ENCODE measurements at places on chromosomes 2 and 18.

GRCh38 chr18:45522371-45522770, 92.9 kb upstream of the SLC14A2 start:
- no peak for DNase-seq

DNA sequence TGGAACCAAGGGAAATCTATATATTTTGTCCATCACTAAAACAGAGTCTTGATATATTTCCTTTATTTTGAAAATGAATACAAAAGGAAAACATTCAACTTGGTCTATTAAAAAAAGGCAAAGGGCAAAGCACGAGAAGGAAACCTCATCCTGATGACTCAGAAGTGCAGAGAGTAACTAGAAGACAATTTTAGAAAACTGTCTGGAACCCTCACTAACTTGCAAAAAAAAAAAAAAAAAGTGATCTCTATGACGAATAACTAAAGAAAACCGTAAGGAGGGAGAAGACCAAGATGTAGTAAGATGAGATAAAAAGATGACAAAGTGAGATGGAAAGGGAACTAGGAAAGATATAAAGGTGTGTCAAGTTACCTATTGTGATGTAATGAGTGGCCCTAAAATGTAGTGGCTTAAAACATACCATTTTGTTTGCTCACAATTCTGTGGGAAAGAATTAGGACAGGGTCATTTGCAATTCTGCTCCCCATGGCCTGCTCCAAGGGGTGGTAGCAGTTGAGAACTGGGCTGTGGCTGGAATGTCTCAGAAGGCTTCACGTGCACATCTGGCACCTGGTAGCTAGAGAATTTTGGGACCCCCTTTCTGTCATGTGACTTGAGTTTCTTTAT, 303.0 kb downstream of the DYSF start:
- no peak for DNase-seq

DNA sequence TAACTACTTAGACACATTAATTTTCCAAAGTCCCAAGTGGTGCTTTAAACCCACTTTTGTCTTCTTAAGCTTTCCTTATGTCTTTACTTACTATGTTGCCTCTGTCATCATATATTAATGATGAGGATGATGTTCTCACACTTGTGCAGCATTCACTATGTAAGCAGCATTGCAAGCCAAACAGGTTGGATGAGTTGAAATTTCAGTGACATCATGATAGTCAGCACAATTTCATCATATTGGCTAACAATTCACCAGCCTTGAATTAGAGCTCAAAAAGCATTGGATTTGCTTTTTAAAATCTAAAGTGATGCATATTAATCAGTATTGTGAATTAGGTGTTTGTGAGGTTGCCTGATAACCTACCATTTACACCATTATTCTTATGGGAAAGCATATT, 7.7 kb downstream of the APLF start:
- DNase-seq, result no peak

- DNase-seq, result no peak
Observed at GRCh38 chr18:76943542-76944339, 121.4 kb downstream of the ZNF236 start.

- DNase-seq, result no peak
Observed at GRCh38 chr2:101758001-101758400, 60.5 kb downstream of the MAP4K4 start.

DNA sequence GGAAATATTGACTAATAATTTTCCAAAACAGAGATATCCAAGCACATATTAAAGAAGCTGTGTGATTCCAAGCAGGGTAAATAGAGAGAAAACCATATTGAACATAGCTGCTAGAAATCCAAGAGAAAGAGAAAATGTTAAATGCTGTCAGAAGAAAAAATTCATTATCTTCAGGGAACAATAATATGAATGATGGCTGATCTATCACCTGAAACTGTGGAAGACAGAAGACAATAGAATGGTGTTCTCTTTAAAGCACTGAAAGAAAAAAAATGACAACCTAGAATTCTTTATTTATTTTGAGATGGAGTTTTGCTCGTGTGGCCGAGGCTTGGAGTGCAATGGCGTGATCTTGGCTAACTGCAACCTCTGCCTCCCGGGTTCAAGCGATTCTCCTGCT, 17.3 kb downstream of the PPP1CB start:
- no peak for DNase-seq

GRCh38 chr2:240249423-240250149, 109.1 kb upstream of the OTOS start:
- no peak for DNase-seq

GRCh38 chr18:6109743-6110142, 214.4 kb upstream of the TMEM200C start:
- no peak for DNase-seq

GRCh38 chr2:205738117-205738968, 56.0 kb downstream of the NRP2 start:
- no peak for DNase-seq

DNA sequence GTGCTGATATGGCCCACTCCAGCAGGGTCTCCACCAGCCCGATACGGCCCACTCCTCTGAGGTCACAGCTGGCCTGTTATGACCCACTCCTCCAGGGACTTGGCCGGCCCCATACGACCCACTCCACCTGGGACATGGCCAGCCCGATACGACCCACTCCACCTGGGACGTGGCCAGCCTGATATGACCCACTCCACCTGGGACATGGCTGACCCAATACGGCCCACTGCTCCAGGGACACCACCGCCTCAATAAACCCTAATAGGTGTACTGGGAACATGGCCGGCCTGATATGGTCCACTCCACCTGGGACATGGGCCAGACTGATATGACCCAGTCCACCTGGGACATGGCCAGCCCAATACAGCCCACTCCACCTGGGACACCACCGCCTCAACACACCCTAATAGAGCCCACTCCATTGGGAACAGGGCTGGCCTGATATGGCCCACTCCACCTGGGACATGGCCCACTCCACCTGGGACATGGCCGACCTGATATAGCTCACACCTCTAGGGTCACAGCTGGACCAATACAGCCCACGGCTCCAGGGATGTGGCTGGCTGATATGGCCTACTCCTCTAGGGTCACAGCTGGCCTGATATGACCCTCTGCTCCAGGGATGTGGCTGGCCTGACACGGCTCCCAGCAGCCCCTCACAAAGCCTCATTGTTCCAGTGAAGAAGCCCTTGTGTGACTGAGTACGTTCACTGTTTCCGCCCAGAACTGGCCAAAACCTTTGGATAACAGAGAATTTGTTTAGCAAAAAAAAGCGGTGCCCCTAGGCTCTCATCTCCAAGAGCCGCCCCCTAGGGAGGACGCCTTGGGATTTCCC, 245.6 kb downstream of the HDAC4 start:
- DNase-seq, result no peak

DNA sequence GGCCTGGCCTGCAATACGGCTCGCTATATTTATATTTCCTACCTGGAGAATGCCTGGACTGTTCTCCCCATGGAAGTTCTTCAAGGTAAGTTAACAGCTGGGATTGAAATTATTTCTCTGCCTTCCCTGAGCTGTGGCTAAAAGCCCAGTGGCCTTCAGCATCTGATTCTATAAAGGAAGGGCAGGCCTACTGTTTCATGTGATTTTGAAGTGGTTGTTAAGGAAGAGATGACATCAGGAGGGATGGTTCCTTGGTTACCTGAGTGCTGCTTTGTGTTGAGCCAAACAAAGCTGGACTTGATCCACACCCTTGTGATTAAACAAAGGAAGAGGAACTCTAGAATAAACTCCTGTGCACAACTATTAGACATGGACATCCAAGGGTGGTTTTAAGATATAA, 61.6 kb downstream of the MFSD6 start:
- DNase-seq, result peak; percentile 17

DNA sequence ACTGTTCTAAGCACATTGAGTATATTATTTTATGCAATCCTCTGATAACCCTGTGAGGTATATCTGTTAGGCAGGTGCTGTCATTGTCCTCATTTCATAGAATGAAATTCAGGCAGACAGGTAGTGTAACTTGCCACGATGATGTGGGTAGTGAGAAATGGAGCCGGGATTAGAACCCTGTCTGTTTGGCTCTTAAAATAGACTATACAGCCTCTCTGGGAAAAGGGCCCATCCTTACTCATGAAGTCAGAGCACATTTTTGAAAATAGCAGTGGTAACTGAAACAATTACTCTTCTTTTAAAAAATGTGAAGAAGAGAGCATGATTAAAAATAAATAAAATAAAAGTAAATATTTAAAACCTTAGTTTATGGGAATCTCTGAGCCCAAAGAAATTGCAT, 23.0 kb downstream of the FAM171B start:
- DNase-seq, result no peak

- no peak for DNase-seq
Observed at GRCh38 chr18:6543330-6543908, 128.7 kb upstream of the L3MBTL4 start.

- DNase-seq, result no peak
Observed at GRCh38 chr2:101512993-101513392, 38.1 kb upstream of the RFX8 start.

GRCh38 chr2:45806563-45807358, 155.3 kb downstream of the PRKCE start:
- DNase-seq, result no peak

DNA sequence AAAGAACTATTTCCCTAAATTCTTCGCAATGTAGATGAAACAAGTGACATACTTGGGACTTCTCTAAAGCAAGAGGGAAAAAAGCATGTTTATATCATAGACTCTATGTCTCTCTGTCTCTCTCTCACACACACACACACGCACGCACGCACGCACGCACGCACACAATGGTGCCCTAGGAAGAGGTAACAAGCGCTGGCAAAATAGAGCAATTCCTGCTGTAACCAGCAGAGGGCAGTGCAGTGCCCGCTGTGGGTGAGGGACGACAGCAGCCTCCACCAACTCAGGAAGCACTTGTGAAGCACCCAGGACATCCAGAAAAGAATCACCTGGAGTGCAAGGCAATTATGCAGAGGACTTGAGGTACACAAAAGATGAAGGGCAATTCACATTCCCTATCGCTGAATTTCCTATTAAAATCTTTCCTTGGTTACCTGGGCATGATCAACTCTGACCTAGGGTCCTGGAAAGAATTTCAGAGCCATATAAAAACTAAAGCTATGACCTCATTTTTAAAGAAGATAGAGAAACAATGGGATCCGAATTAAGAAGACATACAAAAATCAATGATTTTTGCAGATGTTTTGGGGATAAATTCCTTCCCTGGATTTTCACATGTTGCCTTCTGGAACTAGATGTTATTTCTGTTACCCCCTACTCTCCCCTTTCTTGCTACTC, 166.4 kb downstream of the PDE11A start:
- peak; percentile 21 for DNase-seq

- DNase-seq, result peak; percentile 80
Observed at GRCh38 chr2:112749755-112750559, 14.5 kb downstream of the CKAP2L start.

DNA sequence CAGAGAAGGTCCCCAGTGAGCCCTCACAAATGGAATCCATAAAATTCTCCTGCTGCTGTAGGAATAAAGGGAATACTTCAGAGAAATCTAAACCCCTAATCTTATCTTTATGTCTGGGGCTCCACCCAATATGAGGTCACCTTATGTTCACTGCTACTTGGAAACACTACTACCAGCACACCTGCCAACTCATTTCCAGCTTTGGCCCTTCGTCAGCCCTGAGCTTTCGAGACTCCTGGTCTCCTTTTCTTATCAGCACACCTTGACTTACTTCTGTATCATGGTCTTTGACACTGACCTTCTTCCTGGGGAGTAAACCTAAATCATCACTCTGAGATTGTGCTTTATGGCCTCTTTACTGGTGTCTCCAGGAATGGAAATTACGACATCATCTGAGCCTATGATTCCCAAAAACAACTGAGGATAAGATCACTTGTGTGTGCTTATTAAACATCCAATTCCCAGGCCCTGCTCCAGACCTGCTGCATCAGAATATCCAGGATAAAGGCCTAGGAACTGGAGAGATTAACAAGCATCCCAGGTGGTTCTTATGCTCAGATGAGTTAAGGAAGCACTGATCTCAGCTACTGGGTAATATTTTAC, 22.2 kb upstream of the ASNSD1 start:
- no peak for DNase-seq

DNA sequence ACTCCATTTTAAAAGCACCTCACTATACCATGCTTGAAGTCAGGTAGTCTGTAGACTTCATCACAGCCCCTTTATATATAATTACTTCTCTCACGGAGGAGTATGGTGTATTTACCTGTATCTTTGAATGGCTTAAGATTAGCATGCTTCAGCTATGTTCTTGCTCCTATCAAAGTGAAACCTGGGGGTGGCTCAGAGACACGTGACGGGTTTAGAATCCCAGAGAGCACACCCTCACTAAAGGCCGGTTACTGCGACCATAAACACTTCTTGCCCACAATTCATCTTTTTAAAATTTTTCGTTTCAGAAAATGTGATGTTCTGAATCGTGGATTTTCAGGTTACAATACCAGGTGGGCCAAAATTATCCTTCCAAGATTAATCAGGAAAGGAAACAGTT, 3.6 kb downstream of the IAH1 start:
- DNase-seq, result no peak

DNA sequence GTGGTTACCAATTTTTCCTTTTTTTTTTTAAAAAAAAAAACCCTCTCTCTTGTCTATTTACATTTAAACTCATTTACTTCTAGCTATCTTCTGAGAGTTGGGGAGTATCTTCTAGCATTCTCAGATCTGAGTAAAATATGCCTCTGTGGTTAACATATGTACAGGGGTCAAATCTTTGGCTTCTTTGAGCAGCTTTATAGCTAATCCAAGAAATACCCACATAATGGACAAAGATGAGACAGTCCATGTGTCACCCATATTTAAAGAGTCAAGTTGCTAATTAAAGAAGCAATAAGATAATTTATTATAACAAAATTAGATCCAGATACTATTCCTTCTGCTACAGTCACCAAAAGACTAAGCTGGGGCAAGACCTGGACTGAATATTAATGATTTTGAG, 139.0 kb upstream of the HNRNPA3 start:
- DNase-seq, result no peak

DNA sequence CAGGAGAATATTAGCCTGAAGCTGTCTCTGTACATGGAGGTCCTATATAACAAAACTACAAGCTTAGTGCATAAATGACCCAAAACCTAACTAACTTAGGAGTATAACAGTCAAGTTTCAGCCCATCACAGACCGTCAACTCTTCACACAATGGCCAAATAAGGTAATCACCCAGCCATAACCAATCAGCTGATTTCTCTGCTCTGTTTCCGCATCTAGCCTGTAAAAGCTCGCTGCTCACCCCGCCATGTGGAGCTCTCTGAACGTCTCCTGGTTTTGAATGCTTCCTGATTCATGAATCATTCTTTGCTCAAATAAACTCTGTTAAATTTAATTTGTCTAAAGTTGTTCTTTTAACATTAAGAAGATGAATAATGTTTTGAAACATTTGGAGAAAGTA, 593.6 kb downstream of the TMX3 start:
- DNase-seq, result no peak

GRCh38 chr2:2270808-2271415, 60.2 kb downstream of the MYT1L start:
- DNase-seq, result no peak
